ENCODE measurements at places on chromosomes 7 and 10.

- peaks cover 37% of the 10 kb centered on the region for H3K4me1 ChIP-seq
- H3K36me3 ChIP-seq = peaks cover 56% of the 10 kb centered on the region
- DNase-seq = no peak
- no peak overlapping the region for H3K27ac ChIP-seq
These were observed 4.8 kb downstream of the EPHB4 start for GRCh38 chr7:100822236-100823139.

DNA sequence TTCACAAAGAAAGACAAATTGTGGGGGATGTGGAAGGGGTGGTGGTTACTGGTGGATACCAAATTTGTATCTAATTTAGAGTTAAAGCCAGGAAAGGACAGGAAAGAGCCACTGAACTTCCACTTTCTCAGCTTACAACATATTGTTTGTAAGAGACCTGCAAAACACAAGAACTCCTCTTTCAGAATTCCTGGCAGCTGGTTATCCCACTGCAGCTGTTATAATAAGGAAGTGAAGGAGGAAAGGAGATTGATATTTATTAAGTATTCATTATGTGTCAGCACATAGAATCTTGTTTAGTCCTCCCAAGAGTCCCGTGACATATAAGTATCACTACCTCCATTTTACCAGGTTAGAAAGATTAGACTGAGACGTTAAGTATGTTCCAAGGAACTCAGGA lies 481.7 kb downstream of the PHTF2 start:
- no peak for DNase-seq
- no peaks in the 10 kb centered on the region for H3K36me3 ChIP-seq
- H3K27me3 ChIP-seq = no peaks in the 10 kb centered on the region

- DNase-seq = no peak
- no peak overlapping the region for H3K4me3 ChIP-seq
- H3K27ac ChIP-seq = no peak overlapping the region
- H3K27me3 ChIP-seq = no peaks in the 10 kb centered on the region
These were observed 176.2 kb downstream of the PRKAG2 start for GRCh38 chr7:151700586-151701165.

DNA sequence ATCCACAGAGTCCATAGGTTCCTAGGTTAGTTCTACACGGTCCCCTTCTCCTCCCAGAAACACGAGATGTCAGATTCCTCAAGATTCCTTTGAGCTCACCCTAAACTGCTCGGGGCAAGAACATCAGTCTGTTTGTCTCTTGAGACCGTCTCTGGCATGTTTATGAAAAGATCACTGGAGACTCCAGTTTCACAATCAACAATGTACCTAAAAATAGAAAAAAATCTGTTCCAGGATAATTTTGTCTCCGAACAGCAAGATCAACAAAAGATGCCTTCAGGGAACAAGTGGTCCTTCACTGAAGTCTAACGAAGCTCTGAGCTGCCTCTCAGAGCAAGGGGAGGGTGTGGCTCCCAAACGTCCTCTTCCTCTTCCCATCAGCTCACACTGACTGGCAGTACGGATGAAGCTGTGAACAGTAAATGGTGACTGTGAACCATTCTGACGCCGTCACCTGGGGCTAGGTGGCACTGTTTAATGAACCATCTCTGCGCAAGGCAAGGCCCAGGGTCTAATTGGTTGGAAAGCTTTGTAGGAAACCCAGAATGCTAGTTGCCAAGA lies 156.2 kb upstream of the LYZL1 start:
- H3K4me1 ChIP-seq = peaks cover 7% of the 10 kb centered on the region
- no peaks in the 10 kb centered on the region for H3K36me3 ChIP-seq
- H3K4me3 ChIP-seq = no peak overlapping the region
- no peak overlapping the region for H3K27ac ChIP-seq

Data from upper lobe of left lung (tissue), 6 donors.